Brain pericyte (primary cell): ENCODE measurements at places on chromosomes 16 and 17.

DNA sequence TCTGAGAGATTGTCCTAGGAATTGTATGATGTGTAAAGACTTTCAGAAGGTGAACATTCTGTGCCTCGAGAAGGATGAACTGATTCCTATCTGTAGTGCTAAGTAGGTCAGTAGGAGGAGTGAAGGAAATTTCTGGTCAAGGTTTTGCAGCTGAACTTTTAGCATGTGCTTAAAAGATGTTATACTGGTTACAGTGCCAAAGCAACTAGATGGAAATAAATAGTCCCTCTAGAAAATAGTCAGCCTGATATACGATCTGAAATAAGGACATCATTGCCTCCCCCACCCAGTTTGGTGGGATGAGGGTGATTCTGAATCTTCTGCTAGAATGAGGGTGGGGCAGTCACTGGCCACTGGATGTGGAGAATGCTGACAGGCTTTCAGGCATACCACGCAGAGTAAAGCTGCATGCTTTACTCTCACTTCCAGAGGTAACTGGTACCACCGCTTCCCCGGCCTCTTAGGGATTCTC is 57.2 kb upstream of the VPS4A start:
- no peak for DNase-seq

DNA sequence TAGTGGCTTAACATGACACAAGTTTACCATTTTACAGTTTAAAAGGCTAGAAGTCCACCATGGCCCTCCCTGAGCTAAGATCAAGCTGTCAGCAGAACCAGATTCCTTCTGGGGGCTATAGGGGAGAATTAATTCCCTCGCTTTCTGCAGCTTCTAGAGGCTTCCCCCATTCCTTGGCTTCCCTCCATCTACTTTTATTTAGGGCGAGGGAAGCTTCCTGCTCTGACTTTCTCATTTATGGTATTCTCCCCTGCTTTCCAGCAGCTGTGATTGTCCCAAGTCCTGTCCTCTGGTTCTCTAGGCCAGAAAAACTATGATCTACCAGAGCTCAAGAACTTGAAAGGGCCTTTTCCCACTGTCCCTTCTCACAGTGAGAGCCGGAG is 4.3 kb downstream of the CETP start:
- no peak for DNase-seq

DNA sequence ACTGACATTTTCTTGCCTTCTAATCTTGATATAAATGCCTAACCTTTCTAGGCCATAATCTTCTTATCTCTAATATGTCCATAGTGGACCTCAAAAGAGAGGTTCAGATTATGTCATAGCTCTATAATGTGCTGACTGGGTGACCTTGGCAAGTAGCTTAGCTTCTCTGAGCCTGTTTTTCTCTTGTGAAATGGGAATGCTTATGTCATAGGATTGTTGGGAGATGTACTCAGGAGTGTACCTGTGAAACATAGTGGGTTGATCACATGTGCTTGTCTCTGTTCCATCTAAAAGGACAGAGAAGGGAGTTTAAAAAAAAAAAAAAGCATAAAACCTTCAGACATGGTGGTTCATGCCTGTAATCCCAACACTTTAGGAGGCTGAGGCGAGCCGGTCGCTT is 2.4 kb downstream of the MED9 start:
- DNase-seq, result no peak

DNA sequence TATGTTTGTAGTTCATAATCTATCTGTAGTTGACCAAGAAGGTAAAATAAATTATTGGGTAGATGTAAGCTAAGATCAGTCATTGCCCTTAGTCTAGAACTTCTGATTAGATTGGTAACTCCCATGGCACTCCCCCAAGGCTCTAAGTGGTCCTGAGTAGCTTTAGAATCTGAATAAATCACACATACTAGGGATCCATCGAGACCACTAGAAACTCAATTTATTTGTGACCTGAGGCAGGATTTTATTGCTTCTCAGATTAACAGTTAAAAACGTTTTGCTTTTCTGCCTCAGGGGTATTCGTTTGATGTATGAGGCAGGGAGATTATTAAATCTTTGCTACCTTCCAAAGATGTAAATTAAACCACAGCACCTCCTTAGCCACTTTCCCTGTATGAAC is 24.9 kb downstream of the CMTR2 start:
- DNase-seq, result no peak

- no peak for DNase-seq
Observed at GRCh38 chr17:27408891-27409290, 47.4 kb upstream of the KSR1 start.

DNA sequence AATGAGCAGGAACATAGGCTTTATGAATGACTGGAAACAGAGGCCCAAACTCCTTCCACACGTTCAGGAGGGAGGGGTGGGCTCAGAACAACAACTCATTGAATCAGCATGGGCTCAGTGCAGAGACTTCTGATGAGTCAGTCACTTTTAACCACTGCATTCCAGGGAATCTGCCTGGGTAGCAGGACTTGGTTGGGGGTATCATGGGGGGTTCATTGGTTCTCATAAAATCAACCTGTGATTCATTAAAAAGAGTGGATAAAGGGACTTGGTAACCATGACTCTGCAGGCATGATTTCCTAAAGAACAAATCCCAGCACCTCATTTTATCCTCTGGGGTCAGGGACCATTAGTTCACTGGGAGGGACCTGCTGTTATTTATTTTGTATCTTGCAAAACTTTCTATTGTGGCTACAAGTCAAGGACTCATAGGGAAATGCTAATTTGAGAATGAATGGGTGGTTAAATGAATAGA is 13.8 kb downstream of the ITGB3 start:
- DNase-seq, result peak; percentile 93
